Activated CD8-positive, alpha-beta memory T cell treated with anti-CD3 and anti-CD28 coated beads, Interleukin-2, amount 10 ng/mL, durations not matched to agents 7 days and 5 days (primary cell): ENCODE measurements at places on chromosomes 5 and 9.
A peak's percentile ranks its signal among the peaks of the same experiment; 100 is the strongest.

GRCh38 chr9:130372057-130372456 lies 72.7 kb upstream of the ASS1 start:
- no peaks in the 10 kb centered on the region for H3K4me1 ChIP-seq
- no peak overlapping the region for H3K4me3 ChIP-seq
- H3K27me3 ChIP-seq, result peaks cover 4% of the 10 kb centered on the region
- H3K27ac ChIP-seq, result no peak overlapping the region

- no peaks in the 10 kb centered on the region for H3K36me3 ChIP-seq
- no peaks in the 10 kb centered on the region for H3K4me1 ChIP-seq
- H3K27ac ChIP-seq, result no peak overlapping the region
- DNase-seq, result no peak
- no peak overlapping the region for H3K4me3 ChIP-seq
Observed at GRCh38 chr5:171825051-171825450, 39.4 kb downstream of the SMIM23 start.

DNA sequence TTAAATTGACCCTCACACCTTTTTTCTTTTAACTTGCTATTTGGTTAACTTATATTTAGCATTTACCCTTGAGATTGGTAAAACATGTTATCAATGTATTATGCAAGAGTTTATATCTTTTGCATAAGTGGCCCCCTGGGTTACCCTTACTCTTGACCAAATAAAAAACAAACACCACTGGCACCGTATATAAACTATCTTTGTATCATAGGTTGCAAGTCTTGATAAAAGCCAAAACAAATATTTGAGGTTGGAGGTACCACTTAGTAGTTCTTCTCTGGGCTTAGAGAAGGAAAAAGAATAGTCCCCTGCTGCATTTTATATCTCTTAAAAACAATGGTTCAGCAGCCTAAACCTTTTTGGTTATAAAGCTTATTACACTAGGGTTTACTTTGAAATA lies 61.3 kb downstream of the WDR36 start:
- peaks cover 2% of the 10 kb centered on the region for H3K36me3 ChIP-seq
- DNase-seq, result no peak

GRCh38 chr5:179129607-179130071 lies 69.5 kb downstream of the ZNF354C start:
- H3K27me3 ChIP-seq, result no peaks in the 10 kb centered on the region
- DNase-seq, result no peak
- H3K36me3 ChIP-seq, result no peaks in the 10 kb centered on the region
- H3K4me1 ChIP-seq, result no peaks in the 10 kb centered on the region
- no peak overlapping the region for H3K4me3 ChIP-seq

GRCh38 chr5:66415208-66415607 lies 181.0 kb upstream of the MAST4 start:
- H3K36me3 ChIP-seq, result no peaks in the 10 kb centered on the region
- DNase-seq, result no peak
- no peaks in the 10 kb centered on the region for H3K4me1 ChIP-seq
- H3K27ac ChIP-seq, result no peak overlapping the region
- no peak overlapping the region for H3K4me3 ChIP-seq
- H3K27me3 ChIP-seq, result peaks cover 13% of the 10 kb centered on the region

- no peak overlapping the region for H3K27ac ChIP-seq
- no peaks in the 10 kb centered on the region for H3K4me1 ChIP-seq
- H3K4me3 ChIP-seq, result no peak overlapping the region
- H3K27me3 ChIP-seq, result no peaks in the 10 kb centered on the region
- no peak for DNase-seq
Observed at GRCh38 chr5:167870055-167870454, 421.4 kb upstream of the WWC1 start.

- DNase-seq, result no peak
- H3K4me1 ChIP-seq, result no peaks in the 10 kb centered on the region
- H3K4me3 ChIP-seq, result no peak overlapping the region
- no peaks in the 10 kb centered on the region for H3K27me3 ChIP-seq
- H3K36me3 ChIP-seq, result no peaks in the 10 kb centered on the region
Observed at GRCh38 chr9:101119206-101119819, 90.8 kb downstream of the PLPPR1 start.

DNA sequence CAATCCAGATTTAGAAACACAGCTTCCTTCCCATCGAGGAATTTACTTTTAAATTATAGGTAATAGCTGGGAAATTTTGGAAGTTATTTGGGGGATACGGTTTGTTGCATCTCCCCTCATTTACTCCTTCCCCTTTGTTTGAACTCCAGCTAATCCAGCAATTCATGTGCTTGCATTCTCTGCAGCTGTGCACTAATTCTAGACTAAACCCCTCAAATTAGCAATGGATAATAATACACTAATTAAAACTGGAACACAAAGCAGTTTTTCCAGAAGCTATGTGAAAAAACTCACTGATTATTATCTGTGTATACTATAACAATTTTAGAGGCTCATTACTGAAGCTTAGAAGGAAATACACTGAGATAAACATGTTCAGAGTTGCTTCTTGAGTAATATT lies 751.2 kb upstream of the ZNF608 start:
- H3K4me3 ChIP-seq, result no peak overlapping the region
- H3K27me3 ChIP-seq, result no peaks in the 10 kb centered on the region
- DNase-seq, result no peak
- no peaks in the 10 kb centered on the region for H3K36me3 ChIP-seq

DNA sequence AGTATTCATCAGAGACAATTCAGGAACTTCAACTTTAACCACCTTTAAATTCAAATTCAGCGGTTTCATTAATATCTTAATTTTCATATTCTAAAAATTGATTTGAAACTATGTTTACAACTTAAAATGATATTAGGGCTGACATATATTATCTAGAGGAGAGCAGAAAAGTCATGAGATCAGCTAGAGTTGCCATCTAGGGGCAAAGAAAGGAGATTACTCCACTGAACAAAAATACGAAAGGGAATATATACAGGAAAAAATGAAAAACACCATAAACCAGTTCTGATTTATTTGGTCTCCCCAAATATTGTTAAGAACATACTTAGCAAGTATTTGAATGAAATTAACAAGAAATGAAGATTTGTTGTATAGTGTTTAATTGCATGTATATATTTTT lies 946.3 kb downstream of the DTWD2 start:
- H3K27me3 ChIP-seq, result no peaks in the 10 kb centered on the region
- H3K27ac ChIP-seq, result no peak overlapping the region
- H3K4me3 ChIP-seq, result no peak overlapping the region
- no peaks in the 10 kb centered on the region for H3K36me3 ChIP-seq

DNA sequence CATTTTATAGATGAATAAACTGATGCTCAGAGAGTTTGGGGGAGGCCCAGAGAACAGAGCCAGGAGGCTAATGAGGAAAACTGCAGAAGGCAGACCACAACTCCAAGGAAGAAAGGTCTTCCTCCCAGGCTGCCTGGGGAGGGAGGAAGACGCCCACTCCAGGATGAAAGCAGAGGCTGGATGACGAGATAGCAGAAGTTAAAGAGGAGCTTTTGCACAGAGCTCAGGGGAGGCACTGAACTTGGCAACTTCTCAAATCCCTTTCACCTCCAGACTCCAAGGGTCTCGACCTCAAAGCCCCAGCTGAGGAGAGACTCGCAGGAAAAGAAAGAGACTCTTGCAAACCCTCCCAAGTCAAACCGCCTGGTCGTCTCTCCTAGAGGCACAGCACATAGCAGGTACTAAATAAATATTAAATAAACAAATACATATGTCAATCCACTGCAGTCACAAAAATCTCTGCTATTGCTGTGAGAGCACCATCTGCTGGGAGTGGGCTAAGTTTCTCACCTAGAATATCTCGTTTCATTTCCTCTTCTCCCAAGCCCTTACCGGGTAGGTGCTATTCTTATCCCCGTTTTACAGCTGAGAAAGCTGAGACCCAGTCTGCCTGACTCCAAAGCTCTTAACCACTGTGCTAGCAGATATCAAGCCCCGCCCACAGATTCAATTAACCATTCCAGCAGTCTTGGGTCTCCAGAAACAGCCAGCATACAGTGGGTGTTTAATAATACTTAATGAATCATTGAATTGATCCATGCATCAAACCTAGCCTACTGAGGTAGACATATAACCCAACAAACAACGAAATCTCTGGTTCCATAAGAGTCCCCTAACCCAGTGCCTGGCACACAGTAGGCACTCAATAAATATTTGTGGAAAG lies 97.8 kb upstream of the HAND1 start:
- no peaks in the 10 kb centered on the region for H3K36me3 ChIP-seq
- no peak overlapping the region for H3K27ac ChIP-seq
- no peak overlapping the region for H3K4me3 ChIP-seq
- peaks cover 35% of the 10 kb centered on the region for H3K27me3 ChIP-seq
- DNase-seq, result no peak

DNA sequence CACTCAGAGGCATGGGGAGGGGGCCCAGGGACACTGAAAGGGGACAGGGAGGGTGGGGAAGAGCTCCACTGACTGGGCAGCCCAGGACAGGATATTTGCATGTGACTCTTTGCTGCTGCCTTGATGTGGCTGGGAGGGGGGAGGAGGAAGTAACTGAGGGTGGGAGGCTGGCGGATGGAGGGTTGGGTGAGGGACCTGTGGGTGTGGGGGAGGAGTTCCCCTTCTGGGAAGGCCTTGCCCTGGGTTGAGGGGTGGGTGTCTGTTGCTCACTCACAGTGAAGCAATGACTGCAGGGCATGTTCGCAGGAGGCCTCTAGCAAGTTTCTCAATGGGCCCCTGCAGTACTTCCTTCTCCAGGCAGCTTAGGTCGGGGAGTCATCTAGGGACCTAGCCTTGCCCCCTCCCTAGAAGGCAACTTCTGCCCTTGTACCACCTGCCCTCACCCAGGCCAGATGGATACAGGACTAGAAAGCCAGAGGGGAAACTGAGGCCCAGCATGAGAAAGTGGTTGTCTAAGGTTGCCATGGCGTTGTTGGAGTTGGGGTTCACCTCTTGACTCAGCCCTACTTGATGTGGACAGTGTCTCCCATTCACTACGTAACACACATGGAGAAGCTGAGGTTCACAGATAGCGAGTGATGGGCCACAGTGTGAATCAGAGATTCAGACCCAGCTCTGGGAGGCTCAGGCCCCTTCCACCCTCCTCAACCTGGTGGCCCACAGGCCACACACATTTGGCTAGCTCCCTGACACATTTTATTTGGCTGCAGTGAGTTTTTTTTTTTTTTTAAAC lies 3.0 kb downstream of the GRK6 start:
- H3K27ac ChIP-seq, result peak overlapping the region; percentile 94
- H3K27me3 ChIP-seq, result no peaks in the 10 kb centered on the region
- peaks cover 41% of the 10 kb centered on the region for H3K36me3 ChIP-seq
- DNase-seq, result peak; percentile 90
- peak overlapping the region; percentile 89 for H3K4me3 ChIP-seq

GRCh38 chr9:134653259-134654009 lies 11.8 kb downstream of the COL5A1 start:
- H3K27ac ChIP-seq, result no peak overlapping the region
- DNase-seq, result no peak
- H3K36me3 ChIP-seq, result no peaks in the 10 kb centered on the region
- H3K4me3 ChIP-seq, result no peak overlapping the region
- no peaks in the 10 kb centered on the region for H3K27me3 ChIP-seq
- no peaks in the 10 kb centered on the region for H3K4me1 ChIP-seq

DNA sequence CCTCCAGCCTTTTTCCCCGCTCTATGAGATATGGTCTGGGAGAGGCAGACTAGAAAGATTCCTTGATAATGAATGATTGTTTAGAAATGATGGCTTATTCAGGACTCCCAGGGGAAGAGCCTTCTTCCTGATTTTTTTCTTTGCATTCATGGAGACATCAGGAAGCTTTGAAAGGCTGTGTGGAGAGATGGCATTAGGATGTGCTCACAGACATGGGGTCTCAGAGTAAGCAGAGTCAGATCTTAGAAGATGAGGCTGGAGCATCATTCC lies 37.1 kb downstream of the PPARGC1B start:
- H3K4me1 ChIP-seq, result peaks cover 3% of the 10 kb centered on the region
- H3K4me3 ChIP-seq, result no peak overlapping the region
- no peaks in the 10 kb centered on the region for H3K27me3 ChIP-seq
- DNase-seq, result no peak
- H3K27ac ChIP-seq, result no peak overlapping the region

DNA sequence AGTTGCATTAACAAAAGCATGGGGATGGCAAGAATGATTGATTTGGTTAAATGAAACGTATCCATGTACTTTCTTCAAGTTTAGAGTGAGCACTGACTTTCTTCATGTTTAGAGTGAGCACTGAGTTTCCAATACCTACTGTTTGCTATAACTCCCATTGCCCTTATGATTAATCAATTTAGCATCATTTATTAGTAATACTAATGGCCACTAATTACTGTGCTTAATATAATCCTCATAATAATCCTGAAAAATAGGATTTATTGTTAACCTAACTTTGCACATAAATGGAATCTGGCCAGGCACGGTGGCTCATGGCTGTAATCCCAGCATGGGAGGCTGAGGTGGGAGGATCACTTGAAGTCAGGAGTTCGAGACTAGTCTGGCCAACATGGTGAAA lies 22.1 kb upstream of the GPR21 start:
- no peaks in the 10 kb centered on the region for H3K27me3 ChIP-seq
- H3K36me3 ChIP-seq, result peaks cover 47% of the 10 kb centered on the region
- no peak for DNase-seq
- no peak overlapping the region for H3K27ac ChIP-seq
- H3K4me3 ChIP-seq, result no peak overlapping the region

DNA sequence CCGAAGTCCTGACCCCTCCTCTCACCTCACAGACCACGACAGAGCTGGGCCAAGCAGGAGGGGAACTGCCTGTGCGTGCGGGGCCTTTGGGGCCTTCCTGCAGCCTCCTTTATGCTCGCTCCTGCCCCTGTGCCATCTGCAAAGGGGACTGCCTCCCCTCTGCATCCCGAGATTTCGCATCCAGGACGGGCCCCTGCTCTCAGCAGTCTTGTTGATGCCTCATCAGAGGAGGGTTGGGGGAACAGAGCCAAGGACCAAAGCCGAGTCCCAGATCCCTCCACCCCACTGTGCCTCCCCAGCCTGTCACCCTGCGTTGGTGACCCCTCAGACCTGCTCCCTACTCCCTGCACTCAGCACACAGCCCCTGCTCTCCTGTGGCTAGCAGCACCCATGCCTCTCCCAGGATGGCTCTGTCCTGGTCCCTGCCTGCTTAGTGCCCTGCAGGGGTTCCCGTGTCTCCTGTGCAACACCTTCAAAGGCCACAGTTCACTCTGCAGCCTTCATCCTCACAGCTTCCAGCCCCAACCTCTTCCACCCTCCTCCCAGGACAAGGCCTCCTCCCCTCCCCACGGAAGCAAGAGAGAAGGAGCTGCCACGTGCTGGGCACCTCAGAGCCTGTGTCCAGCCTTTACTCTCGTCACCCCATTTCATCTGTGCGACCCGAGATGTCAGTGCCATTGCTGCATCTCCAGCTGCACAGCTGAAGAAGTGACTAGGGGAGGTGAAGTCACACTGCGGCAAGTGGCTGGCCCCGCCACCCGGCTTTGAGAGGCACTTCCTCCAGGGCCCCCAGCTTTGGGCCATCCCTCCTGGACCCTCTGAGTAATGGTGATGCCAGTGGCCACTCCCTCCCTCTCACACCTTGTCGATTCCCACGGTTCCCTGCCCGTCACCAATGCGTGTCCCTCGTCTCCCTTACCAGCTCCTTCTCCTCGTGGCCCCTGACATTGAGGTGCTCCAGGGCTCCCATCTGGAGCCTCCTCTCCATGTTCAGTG lies 62.6 kb upstream of the LRRTM2 start:
- H3K4me3 ChIP-seq, result no peak overlapping the region
- H3K4me1 ChIP-seq, result peaks cover 13% of the 10 kb centered on the region
- H3K27ac ChIP-seq, result peak overlapping the region; percentile 18
- DNase-seq, result no peak
- H3K36me3 ChIP-seq, result peaks cover 4% of the 10 kb centered on the region

- peaks cover 2% of the 10 kb centered on the region for H3K36me3 ChIP-seq
- H3K4me1 ChIP-seq, result peaks cover 6% of the 10 kb centered on the region
- H3K27ac ChIP-seq, result no peak overlapping the region
- DNase-seq, result no peak
- H3K27me3 ChIP-seq, result peaks cover 55% of the 10 kb centered on the region
Observed at GRCh38 chr9:109166171-109166770, 778 bp downstream of the FRRS1L start.
